ENCODE measurements at places on chromosomes 3 and 15. TPM values are rescaled to one million over a fixed set of nuclear protein-coding genes. Genes with fewer than 3 reads are reported as not detected.

DNA sequence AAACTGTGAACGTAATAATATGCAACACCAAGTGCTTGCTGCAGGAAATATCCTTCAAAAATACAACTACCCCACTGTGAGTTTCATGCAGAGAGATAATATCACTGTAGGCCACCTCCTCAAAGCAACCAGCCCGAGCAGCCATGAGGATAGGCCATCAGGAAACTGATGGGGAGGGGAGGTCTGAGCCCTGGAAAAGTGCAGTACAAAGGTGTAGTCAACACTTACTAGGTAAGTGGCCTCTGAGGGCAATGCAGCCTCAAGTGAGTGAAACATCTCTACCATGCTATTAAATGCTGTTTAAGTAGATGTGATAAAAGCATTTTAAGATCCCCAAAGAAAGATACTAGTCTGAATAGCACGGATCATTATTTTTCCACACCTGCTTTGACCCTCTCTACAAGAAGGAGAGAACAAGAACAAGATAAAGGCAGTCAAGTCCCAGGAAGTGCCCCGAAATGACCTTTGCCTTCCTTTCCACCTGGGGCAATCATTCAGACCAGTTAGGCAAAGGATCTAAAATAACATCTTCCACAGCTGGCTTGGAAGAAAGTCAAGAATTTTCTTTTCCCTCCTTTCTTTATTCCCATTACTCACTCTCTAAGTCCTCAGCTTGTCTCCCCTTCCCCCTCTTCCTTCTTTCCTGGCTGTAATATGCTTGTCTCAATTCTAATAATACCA is 62.8 kb downstream of the FMN1 start:
- no peak for DNase-seq

DNA sequence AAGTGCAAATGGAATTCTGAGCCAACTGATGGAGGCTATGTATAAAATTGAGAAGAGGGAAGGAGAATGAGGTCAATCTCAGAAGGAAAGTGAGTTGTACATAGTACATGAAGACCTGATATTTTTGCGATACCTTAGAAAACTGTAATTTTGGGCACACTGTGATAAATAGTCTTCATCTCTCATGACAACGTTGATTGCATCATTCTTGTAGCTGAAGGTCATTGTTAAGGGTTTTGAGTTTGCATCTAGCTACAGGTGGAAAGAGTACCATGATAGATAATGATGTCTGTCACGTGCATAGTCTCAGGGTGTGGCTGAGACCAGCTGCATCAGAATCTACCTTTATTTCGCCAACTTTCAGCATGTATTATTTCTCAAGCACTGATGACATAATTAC is 435.4 kb upstream of the MDFIC2 start:
- no peak for DNase-seq

- no peak for DNase-seq
Observed at GRCh38 chr3:44411031-44411645, 66.3 kb downstream of the ZNF445 start.

- peak; percentile 7 for DNase-seq
Observed at GRCh38 chr15:61712129-61712759, 348.0 kb downstream of the VPS13C start.

UBE2E2 gene
- total RNA-seq: not detected

DNA sequence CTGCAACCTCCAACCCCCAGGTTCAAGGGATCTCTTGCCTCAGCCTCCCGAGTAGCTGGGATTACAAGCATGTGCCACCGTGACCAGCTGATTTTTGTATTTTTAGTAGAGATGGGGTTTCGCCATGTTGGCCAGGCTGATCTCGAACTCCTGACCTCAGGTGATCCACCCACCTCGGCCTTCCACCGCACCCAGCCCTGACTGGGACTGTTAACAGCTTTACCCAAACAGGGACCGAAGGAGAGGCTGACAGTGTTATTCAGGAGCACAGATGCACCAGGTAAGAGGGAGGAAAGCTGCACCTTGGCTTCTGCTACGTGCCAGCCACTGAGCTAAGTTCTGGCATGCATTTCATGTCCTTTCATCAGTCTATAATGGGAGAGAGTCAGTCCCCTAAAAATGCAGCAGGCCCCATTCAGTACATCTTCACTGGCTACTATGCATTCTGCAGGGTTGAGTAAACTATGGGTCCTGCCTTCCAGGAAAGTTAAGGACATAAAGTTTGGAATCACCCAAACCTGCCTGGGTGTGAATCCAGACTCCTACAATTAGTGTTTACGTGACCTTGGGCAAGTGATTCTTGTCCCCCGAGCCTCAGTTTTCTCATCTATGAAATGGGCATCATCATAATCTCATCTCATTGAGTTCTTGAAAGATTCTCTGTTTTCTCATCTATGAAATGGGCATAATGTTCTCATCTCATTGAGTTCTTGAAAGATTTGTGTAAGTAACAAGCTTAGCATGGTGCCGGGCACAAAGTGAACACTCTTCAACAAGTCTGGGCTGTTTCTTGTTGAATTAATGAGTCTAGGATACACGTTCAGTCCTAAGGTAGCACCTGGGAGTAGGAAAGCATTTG is 82.2 kb downstream of the CPN2 start:
- no peak for DNase-seq

DNAJA4 gene
- not detected for total RNA-seq

- no peak for DNase-seq
Observed at GRCh38 chr3:146325170-146325569, 74.3 kb upstream of the PLSCR4 start.

DNA sequence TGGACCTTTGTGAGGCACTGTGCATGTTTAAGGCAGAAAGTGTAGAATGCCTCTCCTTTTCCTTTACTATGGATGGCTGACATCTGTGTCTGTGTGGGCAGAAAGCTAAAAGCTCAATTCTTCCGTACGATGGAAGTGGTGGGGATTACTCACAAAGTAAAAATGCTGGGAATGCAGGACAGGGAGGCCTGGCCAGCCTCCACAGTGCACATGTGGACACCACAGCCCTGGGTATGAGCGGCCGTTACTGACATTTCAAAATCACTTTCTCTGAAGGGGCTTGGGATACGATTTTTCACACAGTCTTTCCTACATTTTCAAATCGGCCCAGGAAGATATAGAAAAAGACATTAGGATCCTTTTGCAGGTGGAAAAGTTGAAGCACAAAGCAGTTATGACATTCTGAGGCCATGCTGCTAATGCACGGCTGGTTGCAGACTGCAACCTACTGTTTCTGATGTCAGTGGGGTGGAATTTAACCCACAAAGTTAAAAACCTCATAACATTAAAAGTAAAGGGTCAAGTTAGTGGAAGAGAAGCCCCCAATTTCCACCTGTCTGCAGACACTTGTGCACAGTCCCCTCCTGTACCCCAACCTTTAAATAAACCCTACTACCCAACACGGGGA is 27.9 kb downstream of the EHD4 start:
- no peak for DNase-seq

DNA sequence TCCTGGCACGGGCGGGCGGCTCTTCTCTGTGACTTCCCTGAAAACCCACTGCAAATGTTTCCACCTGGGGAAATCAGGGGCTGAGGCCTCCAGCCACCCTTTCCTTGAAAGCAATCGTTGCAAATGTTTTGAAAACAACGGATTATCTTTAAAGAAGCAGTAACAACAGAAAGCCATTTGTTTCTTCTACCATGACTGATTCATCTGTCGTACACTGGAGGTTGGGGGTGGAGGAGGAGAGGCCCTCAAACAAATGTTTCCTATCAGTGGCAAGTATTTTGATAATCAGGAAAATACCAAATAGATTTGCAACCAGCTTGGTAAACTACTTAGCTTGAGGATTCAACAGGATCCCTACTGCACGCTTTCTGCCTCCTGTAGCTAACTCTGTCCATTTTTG is 114.9 kb downstream of the PDZRN3 start:
- no peak for DNase-seq

DNA sequence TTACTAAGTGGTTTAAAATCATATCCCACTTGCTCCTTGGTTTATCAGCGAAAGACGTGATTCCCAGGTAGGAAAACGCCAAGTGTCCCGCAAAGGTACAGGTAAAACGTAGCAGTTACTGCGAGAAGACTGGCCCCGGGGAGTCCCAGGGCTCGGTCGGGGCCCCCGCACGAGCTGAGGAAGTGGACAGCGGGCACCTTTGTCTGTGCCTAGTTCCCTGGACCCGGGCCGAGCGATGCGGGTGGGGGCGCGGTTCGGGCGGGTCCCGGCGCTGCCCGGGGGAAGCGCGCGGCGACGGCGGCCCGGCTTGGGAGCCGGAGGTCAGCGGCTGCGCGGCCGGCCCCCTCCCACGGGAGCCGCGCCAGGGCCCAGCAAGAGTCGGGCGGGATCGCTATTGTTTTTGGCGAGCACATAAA is 864 bp upstream of the NEO1 start:
- DNase-seq: peak; percentile 66

- DNase-seq: no peak
Observed at GRCh38 chr3:170714562-170715535, 129.0 kb upstream of the SLC7A14 start.

DNA sequence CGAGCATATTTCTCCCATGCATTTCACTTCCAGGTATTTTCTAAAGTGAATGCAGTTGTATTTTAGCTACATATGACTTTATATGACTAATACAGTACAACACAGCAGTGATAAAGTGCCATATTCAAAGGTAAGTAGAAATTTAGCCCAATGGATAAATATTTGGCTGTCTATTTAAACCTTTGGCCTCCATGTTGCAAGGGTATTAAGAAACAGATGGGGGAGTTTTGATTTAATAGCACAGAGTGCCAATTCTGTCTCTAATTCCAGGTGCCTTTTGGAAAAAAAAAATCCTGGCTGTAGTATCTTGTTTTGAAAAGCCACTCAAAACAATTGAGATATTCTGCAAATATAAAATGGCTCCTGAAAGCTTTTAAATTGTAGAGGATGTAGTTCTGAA is 44.9 kb upstream of the SGO1 start:
- peak; percentile 78 for DNase-seq

SACM1L gene
- 13.7 TPM for total RNA-seq

GRCh38 chr15:72117486-72118016 is 399 bp downstream of the MYO9A start:
- DNase-seq: peak; percentile 56

DNA sequence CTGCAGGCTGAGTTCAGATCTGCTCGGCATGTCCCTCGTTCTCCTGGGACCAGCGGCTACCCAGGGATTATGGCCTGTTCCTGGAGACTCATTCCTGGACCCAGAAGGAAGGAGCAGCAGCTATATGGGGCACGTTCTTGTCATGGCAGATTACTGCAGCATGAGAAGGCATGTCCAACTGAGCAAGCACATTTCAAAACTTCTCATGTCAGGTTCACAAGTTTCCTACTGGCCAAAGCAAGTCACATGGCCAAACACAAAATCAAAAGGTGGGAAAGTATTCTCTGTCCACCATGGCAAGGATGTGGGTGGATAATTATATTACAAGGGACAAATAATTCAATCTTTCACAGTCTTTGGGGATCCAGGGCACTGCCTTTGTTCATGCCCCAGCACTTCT is 71.9 kb upstream of the C15orf39 start:
- DNase-seq: no peak

GRCh38 chr3:105746231-105746996 is 122.4 kb downstream of the CBLB start:
- peak; percentile 44 for DNase-seq

GRCh38 chr3:71307991-71308697 is 275.4 kb downstream of the FOXP1 start:
- DNase-seq: no peak

DNA sequence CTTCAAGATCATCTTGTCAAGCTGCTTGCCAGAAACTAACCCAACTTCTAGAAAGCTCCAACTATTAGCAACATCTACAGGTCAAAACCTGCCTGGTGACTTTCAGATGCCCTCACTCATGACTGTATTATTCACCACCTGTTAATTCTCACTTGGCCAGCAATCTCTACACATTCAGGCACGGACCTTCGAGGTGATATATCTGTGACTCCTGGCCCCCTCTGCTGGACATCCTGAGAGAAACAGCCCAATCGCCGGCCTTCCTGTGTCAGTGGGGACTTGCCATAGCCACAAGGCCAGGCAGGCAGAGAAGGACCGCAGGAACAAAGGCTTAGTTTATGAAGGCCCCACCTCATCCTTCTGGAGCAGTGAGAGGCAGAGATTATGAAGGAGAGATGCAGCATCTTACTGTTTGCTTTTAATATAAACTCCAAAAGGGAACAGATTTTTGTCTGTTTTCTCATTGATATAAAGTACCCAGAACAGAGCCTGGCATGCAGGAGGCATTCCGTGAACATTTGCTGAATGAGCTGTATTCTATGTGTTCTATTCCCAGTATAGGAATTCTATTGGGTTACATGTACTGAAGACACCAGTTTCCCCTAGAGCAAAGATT is 24.4 kb upstream of the OCA2 start:
- peak; percentile 90 for DNase-seq

TP63 gene
- not detected for total RNA-seq

DNA sequence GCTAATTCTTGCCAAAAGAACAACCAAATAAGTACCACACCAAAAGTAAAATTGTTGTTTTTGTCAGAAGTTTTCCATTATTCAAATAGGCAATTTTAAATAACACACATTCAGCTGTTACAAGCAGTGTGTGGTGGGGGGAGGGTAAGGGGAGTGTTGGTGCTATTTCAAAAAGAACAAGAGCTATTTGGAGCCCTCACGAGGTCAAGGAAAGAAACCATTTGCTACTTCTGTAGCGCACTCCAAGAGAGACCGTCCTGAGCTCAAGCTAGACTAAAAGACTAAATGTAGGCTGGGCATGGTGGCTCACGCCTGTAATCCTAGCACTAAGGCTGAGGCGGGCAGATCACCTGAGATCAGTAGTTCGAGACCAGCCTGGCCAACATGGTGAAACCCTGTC is 21.2 kb upstream of the IGF2BP2 start:
- DNase-seq: no peak

GRK7 gene
- not detected for total RNA-seq

ZDHHC19 gene
- total RNA-seq: not detected

HRH1 gene
- not detected for total RNA-seq

- DNase-seq: no peak
Observed at GRCh38 chr3:104436506-104436905, 930.2 kb upstream of the ALCAM start.

- no peak for DNase-seq
Observed at GRCh38 chr3:170000051-170000450, 33.4 kb downstream of the SEC62 start.

DNA sequence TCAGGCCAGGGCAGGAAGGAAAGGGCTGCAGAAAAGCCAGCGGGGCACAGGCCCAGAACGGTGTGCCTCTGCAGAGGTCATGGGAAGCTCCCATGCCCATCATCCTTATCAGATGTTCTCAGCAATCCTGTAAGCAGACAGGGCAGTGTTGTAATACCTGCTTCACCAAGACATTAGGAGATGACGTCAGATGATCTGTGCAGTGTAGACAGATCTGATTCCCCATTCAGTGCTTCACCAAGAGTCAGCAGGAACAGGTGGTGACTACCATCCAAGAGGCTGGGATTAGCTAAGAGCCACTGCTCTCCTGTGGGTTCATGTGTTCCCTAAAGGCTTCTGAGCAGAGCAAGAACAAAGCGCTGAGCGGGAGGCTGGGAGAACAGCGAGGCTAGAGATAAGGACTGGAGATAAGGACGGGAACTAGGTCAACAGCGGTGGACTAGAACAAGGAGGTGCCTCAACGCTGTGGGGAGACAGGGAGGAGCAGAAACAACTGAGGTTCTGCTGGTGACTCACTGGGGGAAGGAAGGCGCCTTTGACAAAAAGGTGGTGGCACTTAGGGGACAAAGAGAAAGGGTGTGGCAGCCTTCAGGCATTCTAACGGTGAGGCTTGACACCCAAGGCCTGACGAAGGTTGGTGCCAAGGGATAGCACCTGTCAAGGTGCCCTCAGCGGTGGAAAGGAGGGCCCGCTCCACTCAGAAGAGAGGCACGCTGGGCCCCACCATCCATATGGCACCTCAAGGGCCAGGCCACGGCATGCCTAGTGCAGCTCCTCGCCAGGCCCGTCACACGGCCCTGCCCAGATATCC is 28.4 kb downstream of the CCDC12 start:
- peak; percentile 54 for DNase-seq
